ENCODE measurements at places on chromosomes 7 and 10.

DNA sequence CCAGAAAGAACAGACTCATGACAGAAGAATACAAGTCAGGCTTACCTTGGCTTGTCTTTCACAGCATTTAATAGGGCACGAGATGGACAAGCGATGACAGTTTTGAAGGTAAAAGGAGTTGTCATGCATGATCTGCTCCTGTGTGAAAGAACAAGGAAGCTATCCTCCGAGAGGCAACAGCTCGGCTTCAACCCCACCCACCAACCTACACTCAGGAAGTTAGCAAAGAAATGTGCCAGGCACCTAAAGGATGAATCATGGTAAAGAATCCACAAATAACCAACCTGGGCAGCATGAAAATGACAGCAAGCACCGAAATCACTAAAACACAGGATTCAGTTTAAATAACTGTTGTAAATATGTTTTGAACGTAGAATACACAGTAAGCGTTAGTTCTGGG lies 700.2 kb downstream of the TYW1 start:
- no peak for DNase-seq

DNA sequence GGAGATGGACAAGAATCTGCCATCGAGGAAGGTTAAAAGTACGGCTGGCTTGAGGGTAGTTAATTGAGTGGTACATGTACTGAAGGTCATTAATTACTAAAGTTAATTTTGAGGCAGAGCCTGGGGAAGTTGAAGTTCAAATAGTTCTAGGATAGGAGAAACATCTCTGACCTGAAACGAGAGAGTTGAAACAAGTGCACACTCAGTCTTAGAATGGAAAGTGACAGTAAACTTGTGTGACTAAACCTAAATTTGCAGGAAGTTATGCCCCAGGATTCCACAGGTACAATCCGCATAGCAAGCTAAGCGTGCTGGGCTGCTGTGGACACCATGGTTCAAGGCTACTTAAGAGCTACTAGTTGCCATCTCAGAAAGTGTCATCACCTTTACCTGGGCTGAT lies 209.9 kb downstream of the CHCHD3 start:
- DNase-seq = no peak

DNA sequence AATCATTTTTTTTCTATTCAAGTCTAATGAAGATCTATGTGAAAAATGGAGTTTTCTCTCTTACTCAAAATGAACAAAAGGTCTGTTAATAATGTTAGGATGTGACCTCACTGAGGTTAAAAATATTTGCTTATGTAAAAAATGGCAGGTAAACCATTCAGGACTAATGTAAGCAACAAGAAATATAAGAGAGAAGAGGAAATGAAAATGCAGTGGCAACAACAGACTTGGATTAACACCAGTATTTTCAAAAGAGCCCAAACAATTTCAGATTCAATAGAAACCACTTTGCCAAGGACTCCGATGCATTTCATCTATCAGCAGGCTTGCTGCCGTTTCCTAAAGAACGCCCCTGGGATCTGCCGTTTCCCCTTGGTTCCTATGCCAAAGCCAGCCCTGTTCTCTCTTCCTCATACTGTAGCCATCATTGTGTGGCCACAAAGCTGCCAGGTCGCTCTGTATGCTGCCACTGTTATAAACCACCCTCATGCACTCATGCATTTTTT lies 66.4 kb downstream of the MTURN start:
- no peak for DNase-seq

DNA sequence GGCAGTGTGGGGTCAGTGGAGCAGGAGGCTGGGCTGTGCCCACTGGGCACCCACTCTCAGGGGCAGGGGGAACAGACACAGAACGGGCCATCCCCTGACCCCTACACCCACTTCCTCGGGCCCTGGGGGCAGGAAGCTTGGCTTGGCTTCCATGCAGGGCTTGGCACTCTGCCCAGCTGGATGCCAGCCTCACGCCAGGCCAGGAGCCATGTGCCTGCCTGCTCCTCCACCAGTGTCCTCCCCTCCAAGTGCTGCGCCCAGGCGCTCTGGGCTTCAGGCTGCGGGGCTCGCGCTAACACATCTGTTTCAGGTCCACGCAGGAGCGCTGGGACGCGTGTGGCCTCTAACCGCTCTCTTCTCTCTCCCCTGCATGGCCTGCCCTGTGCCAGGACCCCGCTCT lies 12.7 kb downstream of the LDB3 start:
- no peak for DNase-seq

DNA sequence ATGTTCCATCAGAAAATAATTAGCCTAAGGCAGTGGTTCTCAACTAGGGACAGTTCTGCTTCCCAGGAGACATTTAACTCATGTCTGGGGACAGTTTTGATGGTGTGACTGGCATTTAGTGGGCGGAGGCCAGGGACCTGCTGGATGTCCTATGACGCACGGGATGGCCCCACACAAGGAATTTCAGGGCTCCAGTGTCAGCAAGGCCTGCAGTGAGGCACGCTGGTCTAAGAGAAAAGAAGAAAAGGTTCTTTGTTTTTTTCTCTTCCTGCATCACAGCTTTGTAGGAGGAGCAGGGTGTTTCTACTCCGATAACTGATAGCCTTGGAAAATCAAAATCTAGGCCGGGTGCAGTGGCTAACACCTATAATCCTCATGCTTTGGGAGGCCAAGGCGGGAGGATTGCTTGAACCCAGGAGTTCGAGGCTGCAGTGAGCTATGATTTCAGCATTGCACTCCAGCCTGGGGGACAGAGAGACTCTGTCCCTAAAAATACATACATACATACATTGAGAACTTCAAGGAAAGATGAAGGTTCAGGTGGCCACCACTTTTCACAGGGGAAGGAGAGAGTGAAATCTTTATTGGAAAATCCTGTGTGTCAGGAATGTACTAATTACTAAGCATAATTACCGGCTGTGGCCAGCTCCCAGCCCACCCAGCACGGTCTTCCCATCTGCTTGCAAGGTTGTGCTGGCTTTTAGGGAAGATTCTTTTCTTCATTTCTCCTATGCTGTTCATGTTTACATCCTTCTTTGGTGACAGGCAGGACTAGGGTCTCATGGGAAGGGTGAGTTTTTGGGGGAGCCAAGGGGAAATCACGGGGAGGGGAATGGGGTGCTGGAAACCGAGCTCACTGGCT lies 150.4 kb downstream of the ACTR3B start:
- DNase-seq = no peak

GRCh38 chr7:55140941-55141278 lies 122.1 kb downstream of the EGFR start:
- no peak for DNase-seq

DNA sequence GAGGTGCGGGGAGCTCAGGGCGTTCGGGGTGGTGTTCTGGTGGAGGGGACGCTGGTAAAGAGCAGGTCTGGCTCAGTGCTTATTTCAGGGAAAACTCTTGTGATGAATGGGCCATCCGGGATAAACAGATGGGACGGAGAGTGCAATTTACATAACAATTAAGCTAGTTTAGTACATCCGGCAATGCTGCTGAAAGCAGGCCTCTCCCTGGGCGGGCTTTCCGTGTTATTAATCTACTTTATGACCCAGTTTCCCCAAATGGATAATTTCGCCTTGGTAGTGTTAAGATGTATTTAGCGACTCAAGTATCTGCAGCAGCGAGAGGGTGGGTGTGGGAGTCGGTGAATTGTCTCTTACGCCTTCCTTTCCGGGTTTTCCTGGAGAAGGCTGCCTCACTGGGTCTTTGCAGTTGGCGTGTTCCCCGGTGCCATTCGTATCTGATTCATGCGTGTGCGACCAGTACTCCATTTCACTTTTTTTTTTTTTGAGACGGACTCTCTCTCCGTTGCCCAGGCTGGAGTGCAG lies 25.2 kb downstream of the FOXK1 start:
- no peak for DNase-seq

GRCh38 chr7:2412587-2413201 lies 9.3 kb downstream of the CHST12 start:
- DNase-seq = no peak

DNA sequence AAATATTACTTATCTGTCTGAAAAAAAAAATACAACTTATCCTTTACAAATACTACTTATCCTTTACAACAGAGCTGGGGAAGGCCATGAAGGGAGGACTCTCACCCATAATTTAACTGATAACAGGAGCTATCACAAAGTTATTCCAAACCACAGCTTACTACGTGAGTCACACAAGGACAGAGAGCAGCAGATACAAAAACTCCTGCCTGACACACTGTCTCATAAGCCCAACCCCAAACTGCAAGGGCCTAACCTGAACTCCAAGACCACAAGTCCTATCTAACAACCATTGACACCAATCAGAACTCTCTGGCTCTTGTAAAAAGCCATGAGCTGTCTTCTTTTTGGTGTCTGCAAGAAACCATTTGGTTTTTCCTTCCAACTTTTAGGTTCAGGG lies 28.5 kb upstream of the CXCL12 start:
- no peak for DNase-seq

DNA sequence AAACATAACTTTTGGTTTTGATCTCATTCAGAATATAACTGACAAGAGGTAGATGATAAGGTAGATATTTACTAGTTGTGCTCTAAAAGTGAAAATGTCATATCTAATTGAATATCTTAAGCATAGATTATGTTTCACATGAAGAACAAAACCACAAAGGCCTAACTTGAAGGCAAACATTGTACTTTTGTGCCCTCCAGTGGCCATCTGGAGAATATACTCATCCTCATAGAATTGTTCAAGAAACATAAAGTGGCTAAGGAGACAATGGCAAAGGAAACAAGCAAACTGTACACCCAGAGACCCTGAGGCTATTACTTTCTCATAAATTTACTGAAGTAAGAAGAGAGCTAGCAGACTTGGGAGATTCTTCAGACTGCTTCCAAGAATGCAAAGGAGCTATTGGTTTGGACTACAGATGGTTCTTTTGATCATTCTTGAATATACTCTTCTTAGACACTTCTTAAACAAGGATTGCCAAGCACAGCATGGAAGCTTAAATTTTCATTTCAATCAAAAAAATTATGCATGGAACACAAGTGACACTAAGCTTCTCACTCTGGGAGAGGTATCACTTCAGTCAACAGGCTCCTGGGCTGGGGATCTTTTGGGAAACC lies 98.2 kb upstream of the DKK1 start:
- DNase-seq = peak; percentile 54

DNA sequence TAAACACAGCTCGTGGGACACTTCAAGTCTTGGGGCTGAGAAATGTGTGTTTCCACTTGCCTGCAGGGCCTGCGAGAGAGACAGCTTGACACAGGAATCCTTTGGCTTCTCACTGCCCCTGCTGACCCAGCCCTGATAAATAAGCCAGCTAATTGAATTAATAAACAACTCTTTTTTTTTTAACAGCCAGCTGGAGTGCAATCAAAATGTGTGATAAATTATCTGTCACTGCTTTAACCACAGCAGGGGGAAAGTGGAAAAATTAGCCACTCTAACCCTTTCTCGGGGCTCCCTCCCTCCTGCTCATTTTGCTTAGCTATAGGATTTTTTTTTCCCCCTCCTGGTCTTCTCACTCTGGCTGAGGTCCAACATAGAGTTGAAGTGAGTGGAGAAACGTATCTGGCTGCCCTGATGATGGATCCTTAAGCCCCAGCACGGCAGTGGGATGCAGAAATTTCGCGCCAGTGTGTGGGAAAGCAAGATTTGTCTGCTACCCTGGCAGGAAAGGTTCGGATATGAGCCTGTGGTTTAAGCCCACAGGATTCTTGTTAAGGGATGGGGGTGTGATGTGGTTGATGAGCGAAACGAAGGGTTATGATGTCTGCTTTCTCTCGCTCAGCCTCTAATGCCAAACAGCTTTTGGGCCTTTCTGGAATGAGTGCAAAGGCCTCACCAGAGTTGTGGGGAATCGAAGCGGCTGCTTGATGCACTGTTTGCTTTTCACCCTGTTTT lies 173.8 kb downstream of the TRIL start:
- DNase-seq = no peak

- DNase-seq = no peak
These were observed 41.9 kb upstream of the KDM7A start for GRCh38 chr7:140218656-140219055.
